Activated CD8-positive, alpha-beta memory T cell treated with anti-CD3 and anti-CD28 coated beads for 24 hours (primary cell): ENCODE measurements at places on chromosomes 3 and 15.

DNA sequence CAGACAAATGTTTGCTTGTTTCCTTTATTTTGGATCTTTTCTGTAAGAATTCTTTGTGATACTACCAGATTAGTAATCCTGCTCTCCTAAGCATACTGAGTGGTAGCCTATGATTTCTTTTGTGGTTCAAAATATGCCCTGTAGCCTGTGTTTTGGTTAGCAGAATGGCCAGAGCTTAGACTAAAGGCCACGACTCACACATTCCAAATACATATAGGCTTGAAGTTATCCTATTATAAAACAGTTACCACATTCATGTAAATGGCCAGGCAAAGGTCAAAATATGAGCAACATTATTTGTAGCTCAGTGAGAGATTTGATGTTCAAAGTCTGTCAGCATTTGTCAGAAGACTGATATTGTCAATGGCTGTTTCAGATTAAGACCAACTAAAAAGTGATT, 84.5 kb downstream of the MITF start:
- no peak for DNase-seq

GRCh38 chr3:151319628-151320027, 3.0 kb upstream of the GPR87 start:
- no peak for DNase-seq

- no peak for DNase-seq
Measured at GRCh38 chr3:136667081-136667480, 85.1 kb downstream of the STAG1 start.

- no peak for DNase-seq
Measured at GRCh38 chr3:78614486-78614885, 1153.3 kb downstream of the ROBO1 start.

DNA sequence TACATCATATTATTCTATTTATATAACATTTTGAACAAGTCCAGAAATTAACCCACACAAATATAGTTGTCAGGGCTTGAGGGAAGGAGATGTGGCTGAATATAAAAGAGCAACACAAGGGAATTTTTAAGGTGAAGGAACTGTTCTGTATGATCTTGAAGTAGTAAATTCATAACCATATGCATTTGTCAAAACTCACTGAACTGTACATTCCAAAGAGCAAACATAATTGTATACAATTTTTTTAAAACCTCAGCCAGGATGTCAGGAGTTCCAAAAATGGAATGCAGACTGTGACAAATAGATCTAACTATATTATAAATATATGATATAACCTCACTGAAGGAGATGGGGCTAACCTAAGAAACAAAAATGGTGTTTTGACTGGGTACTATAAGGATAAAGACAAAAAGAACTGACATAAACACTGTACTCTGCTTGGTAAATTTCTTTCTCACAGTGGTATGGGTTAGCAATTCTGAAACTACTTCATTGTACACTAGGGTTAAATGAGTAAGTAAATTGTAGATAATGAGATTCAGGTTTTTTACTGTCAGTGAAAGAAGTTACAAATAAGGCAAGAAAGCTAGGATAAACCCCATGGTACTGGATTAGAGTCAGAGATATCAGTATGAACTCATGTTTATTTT, 14.4 kb downstream of the GOLGB1 start:
- DNase-seq = no peak

- DNase-seq = peak; percentile 51
Measured at GRCh38 chr15:74367296-74367854, at the start of gene CYP11A1. TSS of gene CYP11A1 (minus strand) at chr15:74367646. CDS start at chr15:74367585, 61 bp downstream.

DNA sequence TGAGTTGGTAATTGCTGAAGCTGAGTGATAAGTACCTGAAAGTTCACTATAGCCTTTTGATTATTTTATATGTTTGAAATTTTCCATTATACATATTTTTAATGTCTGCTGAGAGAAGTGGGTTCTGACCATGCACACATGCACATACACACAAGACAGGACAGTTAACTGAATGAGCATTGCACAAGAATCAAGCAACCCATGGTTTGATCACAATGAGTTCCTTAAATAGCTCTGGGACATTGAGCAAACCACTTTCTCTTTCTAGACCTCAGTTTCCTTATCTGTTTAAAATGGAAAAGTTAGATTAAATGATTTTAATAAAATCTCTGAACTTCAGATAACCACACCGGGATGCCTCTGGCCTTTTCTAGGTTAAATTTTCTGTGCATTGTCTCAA, 26.7 kb downstream of the SNTN start:
- no peak for DNase-seq

DNA sequence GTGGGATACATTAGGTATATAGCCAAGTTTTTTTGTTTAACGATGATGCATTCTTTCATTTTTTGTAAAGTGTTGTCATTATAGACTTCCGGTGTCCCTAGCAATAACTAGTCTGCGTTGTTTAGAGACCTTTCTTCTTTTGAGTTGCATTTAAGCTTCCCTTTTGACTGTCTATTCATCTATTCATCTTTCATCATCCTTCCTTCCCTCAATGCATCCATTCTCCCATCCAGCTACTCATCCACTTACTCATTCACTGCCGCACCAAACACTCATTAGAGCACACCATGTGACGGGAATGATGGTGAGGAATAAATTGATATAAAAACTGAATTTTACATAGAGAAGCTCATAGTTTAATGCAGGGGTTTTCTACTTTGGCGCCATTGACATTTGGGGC, 32.9 kb downstream of the OR4F15 start:
- DNase-seq = no peak

GRCh38 chr3:123644358-123644757, 59.5 kb upstream of the HACD2 start:
- DNase-seq = no peak

GRCh38 chr15:93823971-93824913, 407.1 kb upstream of the MCTP2 start:
- DNase-seq = no peak

DNA sequence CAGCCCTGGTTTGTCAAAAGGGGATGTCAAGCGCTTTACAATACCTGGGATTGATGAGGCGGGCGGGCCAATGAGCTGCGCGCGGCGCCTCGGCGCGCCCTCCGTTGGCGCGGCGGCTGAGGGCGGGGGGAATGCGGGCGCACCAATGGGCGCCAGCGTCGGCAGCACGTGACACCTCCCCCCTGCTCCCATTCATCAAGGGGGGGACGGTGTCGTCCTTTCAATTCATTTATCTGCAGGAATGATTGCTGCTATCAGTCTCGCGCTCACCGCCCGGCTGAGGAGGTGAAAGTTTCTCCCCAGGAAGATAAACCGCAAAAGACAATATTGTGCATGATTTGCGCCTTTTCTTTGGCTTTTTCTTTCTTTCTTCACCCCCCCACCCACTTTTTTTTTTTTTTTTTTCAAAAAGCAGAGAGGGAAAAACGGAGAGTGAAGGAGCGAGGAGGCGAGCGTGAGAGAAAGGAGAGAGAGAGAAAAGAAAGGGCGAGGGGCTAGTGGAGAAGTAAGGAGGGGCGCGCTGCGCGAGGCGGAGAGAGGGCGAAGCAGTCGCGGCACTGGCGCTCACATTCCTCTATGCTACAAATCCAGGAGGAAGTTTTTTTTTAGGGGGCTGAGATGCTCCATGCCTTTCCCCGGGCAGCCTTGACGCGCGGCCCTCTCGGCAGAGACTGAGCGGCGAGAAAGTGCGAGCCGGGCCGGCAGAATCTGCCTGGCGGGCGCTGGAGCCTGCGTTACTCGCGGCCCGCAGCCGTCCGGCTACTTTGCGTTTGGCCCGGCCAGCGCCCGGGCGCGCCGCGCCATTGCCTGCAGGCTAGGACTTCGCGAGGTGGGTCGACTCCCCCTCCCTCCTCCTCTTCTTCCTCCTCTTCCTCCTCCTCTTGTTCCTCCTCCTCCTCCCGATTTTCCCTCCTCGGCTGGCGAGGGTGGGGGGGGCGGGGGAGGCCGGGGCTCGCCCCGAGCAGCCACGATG, at the start of gene ZIC1:
ZIC1 (plus strand) TSS at position 223 of the 973 bp plus-strand sequence; CDS start at position 971, 748 bp downstream.
- DNase-seq = no peak

DNA sequence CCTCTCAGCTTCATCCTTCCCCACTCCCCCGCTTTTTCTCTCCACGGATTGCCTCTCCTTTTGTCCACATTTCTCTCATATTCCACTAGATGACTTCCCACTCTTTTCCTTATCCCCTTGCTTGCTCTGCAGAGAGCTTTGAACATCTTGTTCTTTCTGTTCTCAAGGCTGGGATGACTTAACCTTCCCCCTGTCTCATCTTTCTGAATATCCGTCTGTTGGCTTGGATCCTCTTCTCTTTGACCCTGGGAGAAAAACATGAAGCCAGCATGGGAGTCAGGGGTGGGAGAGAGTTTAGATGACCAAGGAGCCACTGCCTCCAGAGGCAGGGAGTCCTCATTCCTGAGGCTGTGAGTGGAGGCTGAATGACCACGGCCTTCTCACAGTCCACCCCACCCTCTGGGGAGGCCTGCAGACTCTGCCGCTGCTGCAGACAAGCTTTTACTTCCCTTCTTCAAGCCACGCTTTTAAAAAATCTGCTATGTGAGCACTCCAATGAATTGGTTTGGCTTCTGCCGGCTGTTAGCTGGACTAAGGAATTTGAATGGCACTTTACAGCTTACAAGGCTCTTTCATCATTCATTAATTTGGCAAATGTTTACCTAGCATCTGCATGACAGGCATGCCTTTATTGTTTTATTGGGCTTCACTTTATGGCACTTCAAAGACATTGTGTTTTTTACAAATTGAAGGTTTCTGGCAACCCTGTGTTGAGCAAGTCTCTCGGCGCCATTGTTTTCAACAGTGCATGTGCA, 111.6 kb upstream of the SLC6A6 start:
- no peak for DNase-seq

DNA sequence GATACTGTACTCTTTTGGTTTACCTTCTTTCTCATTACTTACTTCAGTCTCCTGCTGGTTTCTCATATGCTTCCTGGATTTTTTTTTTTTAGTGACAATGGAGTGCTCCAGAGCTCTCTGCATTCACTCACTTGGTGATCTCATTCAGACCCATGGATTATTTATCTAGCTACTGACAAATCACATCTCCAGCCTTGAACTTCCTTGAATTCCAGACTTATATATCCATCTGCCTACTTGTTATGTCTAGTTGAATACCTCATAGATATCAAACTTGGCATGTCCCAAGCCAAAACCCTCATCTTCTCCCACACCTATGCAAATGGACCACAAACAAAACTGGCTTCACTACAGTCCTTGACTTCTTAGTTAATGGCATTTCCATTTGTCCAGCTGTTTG, 234.7 kb upstream of the ZPLD1 start:
- no peak for DNase-seq

DNA sequence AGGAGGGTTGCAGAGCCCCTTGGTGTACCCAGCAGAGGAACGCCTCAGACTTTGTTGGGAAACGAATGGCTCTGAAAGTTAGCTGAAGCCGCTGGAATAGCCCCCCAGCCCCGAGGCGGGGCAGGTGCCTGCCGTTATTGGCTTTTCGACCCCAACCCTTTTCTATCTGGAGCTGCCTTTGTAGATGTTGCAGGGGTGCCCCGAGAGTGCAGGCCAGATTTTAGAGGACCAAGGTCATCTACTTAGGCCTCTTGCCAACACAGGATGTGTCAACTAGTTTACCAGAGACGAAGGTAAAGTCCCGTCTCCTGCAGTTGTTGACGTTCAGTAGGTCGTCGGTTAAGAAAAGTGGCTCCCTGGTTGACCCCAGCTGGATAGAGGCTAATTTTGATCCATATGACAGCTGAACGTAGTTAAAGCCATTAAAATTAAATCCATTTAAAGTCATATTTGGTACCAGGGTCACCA, 579 bp upstream of the UBE3A start:
- DNase-seq = no peak

DNA sequence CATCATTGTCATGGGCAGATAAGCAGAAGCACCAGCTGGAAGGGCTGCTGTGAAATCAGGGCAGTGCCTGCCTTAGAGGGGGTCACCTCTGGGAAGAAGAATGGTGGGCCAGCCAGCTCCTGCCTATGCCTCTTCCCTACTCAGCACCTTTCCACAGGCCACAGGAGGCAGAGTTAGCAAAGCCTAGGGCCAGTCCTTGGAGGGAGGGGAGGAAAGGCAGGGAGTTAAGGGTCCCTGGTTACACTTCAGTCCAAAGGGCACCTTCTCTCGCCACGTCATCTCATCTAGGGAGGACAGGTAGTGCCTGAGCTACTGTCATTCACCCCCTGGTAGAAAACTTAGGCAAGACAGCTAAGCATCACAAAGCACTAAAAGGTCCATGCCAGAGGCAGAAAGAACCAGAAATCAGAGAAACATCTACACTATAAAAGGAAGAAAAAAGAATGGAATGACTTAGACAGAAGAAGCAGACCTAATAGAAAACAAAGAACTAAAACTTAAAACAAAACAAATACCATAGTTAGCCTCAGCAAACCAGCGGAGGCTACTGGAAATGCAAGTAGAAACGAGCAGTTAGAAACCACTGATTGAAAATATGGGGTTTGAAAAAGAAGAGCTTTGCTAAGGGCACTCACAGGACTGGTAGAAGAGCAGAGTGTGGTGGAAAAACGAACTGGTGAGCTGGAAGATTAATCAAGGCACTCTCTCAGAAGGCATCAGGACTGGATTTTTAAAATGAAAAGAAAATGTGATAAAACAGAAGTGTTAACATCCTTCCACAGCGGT, 84.2 kb downstream of the OSBPL10 start:
- no peak for DNase-seq

- no peak for DNase-seq
Measured at GRCh38 chr3:198046120-198046857, 86.3 kb downstream of the LMLN start.

DNA sequence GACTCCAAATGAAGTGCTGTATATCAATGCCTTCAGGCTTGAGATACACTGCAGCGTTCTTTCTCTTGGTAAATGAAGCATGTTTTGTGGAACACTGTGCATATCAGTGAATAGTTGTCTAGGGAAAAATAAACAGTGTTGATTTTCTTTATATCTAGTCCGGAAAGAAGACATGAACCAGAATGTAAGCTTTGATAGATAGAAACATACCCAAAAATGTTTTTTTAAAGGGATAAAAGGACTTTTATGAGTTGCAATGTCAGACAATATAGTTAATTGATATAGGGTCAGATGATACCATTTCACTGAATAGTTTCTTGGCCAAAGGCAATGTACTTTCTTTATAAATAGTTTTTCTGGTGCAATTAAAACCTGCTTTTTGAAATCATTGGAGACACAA, 1037.8 kb downstream of the OTOL1 start:
- DNase-seq = no peak

DNA sequence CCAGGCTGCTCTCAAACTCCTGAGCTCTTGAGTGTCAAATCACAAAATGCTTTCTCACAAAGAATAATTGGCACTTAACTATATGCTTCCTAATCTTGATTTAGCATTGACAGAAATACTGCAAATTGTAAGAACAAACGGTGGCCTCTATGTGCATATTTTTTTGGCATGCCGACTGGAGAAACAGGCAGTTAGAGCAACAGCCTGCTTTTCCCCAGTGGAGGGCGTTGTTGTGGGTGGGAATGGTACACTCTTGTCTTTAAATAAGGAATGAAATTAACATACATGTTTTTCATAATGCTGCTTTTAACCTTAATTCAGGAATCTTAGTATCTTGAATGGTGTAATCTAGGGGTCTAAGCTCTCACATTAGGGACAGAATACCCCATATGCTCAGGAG, 31.1 kb upstream of the SV2B start:
- no peak for DNase-seq

DNA sequence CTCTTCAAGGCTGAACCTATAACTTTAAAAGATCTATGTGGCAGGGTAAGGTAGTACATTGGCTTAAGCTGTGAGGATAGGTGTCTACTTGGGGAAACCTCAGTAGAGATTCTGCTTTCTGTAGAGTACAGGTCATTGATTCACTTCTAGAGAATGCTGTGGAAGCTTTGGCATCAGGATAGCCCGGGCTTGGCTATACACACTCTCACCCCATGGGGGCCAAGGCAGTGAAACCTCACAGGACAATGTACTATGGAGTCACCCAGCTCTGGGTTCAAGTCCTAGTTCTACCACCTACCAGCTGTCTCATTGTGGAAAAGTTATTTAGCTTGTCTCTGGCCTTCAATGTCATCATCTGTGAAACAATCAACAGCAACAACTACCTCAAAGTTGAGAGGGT, 9.0 kb downstream of the MTFMT start:
- no peak for DNase-seq
